NB4 (cell line): ENCODE measurements at places on chromosomes 6 and 20.

DNA sequence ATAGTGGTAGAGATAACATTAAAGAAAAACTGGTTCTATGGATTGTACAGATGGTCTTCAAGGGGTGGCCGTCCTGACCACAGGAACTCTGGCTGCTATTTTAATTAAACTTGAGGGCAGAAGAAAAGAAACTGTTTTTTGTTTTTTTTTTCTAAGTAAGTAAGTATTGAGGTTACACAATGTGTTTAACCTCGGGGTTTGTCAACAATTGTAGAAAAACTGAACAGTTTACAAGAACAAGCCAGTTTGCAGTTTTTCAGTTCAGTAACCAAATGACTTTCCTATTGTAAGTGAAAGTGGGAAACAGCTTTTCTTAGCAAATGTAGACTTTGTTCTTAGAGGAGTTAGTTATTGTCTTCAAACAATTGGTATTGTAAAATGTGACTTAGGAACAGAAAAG is 77.0 kb downstream of the PLCB1 start:
- no peak for DNase-seq

- DNase-seq: no peak
Measured at GRCh38 chr20:21516861-21517565, 3.1 kb upstream of the NKX2-2 start.

GRCh38 chr6:32862725-32863124 is 8.7 kb downstream of the PSMB9 start:
- DNase-seq: peak; percentile 30

GRCh38 chr20:13533946-13534345 is 104.8 kb downstream of the TASP1 start:
- DNase-seq: no peak

GRCh38 chr20:35297740-35298139 is 5.5 kb upstream of the FAM83C start:
- no peak for DNase-seq

GRCh38 chr6:68226460-68226859 is 408.6 kb upstream of the ADGRB3 start:
- peak; percentile 34 for DNase-seq

DNA sequence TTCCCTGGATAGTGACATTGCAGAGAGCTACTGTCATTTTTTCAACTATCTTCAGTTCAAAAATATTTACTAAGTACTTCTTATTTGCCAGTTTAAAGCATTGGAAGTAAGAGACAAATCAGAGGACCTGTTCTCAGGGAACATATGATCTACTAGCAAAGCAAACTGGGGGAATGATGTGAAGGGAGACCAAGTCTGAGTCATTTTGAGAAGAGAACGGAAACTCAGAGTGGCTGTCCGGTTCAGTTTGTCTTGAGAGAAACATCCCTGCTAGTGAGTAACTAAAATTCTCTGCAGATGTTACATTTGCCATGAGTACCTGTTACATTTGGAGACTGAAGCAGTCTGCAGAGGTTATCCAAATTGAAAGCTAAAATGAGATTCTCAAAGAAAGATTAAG is 118.3 kb downstream of the KCNQ5 start:
- no peak for DNase-seq

- DNase-seq: no peak
Measured at GRCh38 chr6:29403801-29404200, 8.4 kb downstream of the OR12D2 start.

DNA sequence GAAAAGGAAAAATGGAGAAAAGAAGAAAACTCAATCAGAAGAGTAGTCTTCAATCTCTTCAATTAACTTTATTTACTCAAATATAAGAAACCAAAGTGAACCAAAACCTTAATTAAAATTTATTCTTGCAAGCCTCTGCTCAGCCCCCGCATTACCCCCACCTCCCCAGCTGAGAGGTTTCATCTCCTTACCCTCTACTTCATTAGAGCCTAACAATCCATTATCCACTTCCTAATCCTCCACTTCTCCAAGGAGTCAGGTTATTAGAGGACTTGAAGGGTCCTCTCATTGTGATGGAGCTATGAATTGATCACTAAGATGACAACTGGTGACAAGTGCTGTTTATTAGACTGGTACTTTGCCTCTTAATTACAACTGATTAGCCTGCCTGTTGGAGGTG is 956.5 kb downstream of the TFAP2A start:
- no peak for DNase-seq

DNA sequence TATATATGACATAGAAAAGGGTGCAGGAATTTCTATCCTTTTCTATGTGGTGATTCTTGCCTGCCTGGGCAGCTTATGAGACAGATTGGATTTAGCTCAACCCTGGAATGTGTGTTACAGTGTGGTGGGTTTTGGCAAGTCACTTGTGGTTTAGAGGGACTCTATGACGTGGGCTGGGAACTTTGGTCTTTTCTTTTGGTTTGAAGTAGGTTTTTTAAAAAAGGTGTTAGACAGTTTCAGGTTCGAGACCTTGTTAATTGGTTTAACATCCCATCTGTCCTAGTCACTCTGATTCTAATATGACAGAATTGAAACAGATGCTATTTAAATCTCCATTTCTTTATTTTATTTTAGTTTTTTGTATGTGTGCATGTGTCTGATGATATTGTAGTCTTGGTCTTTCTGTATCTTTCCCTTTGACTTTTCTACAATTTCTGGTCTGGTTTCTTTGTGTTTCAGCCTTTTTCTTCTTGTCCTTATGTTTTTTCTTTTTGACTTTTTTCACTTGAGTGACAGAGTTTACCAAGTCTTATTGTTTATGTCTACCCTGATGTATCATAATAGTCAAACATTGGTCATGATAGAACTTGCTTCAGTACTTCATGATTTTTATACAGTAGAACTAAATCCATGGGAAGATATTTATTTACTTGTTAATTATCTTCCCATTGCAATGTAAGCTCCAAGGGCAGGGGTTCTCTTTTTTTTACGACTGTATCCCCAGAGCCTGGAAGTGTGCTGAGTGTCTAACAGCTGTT is 174.3 kb downstream of the CDKAL1 start:
- no peak for DNase-seq

GRCh38 chr6:5622276-5623005 is 361.1 kb downstream of the FARS2 start:
- no peak for DNase-seq

GRCh38 chr20:53165452-53165851 is 193.3 kb downstream of the TSHZ2 start:
- DNase-seq: no peak

DNA sequence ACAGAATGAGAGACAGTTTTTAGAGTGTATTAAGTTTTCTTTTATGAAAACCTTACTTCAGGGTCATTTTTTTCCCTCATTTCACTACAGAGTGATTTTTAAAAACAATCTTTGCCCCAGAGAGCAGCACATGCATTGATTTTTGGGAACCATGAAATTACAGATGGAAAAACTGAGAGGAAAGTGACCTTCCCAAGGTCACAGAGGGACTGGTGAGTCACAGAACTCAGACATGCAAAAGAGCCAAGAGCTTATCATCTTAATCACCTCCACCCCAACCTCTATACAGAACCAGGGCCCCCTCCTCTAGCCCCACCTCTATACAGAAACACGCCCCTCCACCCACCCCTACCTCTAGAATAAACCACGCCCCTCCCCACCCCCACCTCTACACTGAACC is 10.7 kb downstream of the PXMP4 start:
- DNase-seq: no peak

- DNase-seq: no peak
Measured at GRCh38 chr6:167116109-167116837, 6.6 kb upstream of the CCR6 start.

GRCh38 chr6:125232466-125232865 is 69.3 kb downstream of the HDDC2 start:
- DNase-seq: no peak

DNA sequence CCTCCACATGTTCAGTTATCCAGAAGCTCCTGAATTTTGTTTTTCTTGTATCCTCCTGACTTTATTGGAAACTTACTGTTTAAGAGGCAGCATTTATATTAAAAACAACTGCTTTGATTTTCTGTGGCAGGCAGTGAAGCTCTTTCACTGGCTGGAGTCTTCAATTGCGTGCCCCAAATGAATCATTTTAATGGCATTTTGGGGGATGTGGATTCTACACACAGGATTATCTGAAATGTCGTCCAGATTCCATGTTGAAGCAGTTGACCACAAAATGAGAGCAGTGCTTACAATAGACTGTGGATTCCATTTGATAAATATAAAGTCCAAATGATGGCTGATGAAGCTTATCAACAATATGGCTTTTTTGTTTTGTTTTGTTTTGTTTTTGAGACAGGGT is 41.0 kb upstream of the HIVEP1 start:
- DNase-seq: no peak

- DNase-seq: no peak
Measured at GRCh38 chr6:139165324-139165723, 30.4 kb downstream of the HECA start.

GRCh38 chr6:53436526-53437303 is 88.0 kb upstream of the ELOVL5 start:
- DNase-seq: peak; percentile 41

DNA sequence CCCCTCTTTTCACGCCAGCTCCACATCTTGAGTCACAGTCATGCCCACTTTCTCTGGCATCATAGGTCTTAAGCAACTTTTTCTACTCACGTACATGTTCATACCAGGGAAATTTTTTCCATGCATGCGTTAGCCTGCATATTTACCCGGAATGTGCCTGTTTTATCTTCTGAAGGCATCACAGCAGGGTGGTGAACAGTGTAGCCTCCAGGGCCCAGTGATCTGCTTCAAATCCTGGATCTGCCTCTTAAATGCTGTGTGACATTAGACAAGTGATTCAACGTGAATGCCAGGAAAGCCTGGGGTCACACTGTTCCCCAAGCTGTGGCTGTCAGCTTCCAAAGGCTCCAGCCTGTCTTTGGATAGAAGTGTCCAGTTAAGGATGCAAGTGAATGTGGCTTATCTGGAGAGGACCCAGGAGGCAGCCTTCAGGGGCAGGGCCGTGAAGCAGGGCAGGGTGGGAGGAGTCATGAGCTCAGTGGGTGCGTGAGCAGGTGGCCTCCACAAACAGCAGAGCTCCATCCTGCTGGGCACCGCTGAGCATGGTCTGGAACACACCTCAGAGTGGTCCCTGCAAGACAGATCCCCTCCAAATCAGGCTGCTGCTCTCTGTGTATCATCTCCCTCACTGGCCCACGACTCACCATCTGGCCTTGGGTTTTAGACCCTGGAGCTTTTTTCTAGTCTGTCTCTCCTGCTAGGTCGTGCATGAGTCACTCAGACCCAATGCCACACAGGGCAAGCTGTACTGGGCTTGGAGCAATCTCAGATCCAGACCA is 30.4 kb upstream of the CD93 start:
- peak; percentile 62 for DNase-seq

DNA sequence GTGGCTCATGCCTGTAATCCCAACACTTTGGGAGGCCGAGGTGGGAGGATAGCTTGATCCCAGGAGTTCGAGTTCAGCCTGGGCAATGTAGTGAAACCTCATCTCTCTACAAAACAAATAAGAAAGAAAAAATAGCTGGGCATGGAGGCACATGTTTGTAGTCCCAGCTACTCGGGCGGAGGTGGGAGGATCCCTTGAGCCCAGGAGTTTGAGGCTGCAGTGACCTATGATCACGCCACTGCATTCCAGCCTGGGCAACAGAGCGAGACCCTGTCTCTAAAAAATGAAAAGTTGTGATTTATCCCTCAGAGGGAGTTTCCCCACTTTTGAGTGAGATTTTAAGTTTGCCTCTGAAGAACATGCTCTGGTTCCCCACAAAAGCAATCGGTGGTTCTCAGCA is 17.4 kb upstream of the BMP7 start:
- no peak for DNase-seq

GRCh38 chr6:90354961-90355360 is 58.3 kb upstream of the BACH2 start:
- no peak for DNase-seq

DNA sequence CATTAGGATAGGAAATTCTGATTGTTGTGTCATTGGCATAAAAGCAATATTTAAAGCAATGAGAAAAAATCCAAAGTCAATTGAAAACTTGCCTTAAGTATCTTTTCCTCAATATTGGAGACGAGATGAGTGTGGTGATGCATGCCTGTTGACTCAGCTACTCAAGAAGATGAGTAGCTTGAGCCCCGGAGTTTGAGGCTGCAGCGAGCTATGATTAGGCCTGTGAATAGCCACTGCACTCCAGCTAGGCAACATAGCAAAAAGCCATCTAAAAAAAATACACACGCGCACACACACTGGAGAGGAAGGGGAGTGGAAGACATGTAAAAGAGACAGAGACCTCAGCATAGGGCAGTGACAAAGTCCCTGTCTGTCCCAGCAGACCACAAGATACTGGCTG is 9.7 kb upstream of the MARCKS start:
- no peak for DNase-seq

DNA sequence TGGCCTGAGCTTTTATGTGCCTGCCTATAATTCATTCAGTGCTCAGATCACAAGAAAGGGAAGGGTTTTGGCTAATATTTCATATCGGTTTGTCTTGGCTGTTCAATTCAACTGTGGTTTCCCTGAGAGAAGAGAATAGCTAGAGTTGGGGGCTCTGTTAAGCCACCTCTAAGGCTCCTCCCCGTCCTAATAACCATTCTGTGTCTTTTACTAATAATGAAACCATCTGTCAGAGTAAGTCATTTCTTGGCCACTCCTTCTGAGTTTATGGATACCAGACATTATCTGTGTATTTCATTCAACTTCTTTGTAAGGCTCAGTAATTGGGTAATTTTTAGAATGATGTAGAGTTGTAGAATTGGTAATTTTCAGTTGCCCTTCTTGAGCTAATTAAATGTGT is 5.2 kb downstream of the STX11 start:
- no peak for DNase-seq

DNA sequence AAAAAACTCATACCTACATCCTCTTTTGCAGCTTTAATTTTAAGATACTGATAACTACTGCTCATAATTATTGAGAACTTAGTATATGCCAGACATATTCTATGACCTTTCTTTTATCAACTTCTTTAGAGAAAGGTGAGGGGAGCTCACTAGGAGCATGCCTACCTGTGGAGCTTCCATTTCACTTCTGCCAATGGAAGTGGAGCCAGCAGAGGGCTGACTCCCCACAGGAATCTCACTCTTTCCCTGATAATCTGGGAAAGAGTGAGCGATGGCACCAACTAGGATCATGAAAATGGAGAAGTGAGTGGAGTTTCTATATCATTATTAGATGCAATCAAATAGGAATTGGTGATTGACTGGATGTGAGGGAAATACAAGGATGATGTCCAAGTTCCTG is 484.9 kb downstream of the LMBRD1 start:
- DNase-seq: no peak

DNA sequence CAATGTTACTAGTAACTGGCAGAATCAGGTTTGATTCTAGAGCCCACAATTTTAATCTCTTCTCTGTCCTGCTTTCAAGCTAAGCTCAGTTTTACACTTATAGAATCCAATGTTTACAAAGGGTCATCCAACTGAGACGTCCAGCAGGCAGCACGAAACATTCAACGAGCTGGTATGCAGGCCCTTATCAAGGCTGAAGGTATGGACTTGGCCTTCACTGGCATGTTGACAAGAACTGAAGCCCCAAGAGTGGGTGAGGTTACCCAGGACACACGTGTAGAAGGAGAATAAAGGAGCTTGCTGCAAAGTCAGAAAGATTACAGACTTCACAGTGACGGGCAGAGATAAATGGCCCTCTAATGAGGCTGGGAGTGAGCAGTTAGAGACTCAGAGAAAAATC is 187.4 kb downstream of the KIF16B start:
- no peak for DNase-seq

GRCh38 chr6:106745197-106745770 is 115.9 kb downstream of the QRSL1 start:
- DNase-seq: no peak

GRCh38 chr20:59782986-59783640 is 150.3 kb downstream of the SYCP2 start:
- DNase-seq: peak; percentile 76

GRCh38 chr6:168888786-168889345 is 364.8 kb downstream of the THBS2 start:
- no peak for DNase-seq
